ENCODE measurements at places on chromosomes 12 and 14.

- DNase-seq = no peak
- no peak overlapping the region for H3K4me3 ChIP-seq
- H3K27ac ChIP-seq = no peak overlapping the region
- H3K27me3 ChIP-seq = no peaks in the 10 kb centered on the region
- no peaks in the 10 kb centered on the region for H3K36me3 ChIP-seq
- no peaks in the 10 kb centered on the region for H3K4me1 ChIP-seq
Measured at GRCh38 chr12:83763425-83763824, 1076.7 kb downstream of the TMTC2 start.

DNA sequence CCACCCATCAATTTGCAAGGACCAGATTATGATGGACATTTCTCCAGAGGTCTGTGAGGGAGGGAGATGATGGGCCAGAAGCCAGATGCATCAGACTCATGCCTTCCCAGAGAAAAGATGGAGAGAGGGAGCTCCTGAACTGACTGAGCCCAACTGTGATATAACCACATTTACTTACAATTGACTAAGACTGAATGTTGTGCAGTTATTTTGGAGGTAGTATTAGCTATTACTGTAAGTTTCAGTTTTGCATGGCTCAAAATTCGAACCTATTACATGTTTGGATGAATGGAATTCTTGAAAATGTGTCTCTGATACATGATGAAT is 211.1 kb upstream of the SFSWAP start:
- no peak for DNase-seq
- peaks cover 25% of the 10 kb centered on the region for H3K4me1 ChIP-seq
- no peaks in the 10 kb centered on the region for H3K36me3 ChIP-seq
- no peaks in the 10 kb centered on the region for H3K27me3 ChIP-seq
- H3K4me3 ChIP-seq = no peak overlapping the region
- peak overlapping the region; percentile 20 for H3K27ac ChIP-seq

GRCh38 chr12:52402873-52403540 is 3.1 kb downstream of the KRT82 start:
- DNase-seq = no peak
- H3K27me3 ChIP-seq = peaks cover 11% of the 10 kb centered on the region
- no peaks in the 10 kb centered on the region for H3K36me3 ChIP-seq

DNA sequence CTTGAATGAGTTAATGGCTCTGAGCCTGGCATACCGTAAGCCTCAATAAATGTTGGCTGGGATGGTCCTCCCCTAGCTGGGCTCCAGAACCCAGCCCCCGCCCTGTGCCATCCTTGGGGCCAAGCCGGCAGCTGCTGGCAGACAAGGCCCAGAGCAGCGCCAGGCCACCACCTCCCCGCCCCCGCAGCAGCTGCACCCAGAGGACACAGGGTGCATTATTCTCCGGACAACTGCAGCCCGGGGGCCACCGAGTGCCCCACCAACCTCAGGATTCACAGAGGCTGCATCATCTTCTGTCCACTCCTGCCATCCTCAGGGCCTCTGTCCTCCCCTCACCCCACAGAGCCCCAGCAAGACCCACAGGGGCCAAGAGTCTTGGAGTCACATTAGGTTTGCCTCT is 92.7 kb downstream of the NCOR2 start:
- H3K27ac ChIP-seq = no peak overlapping the region
- H3K4me1 ChIP-seq = peaks cover 8% of the 10 kb centered on the region
- H3K4me3 ChIP-seq = no peak overlapping the region
- H3K27me3 ChIP-seq = no peaks in the 10 kb centered on the region
- DNase-seq = no peak

- no peaks in the 10 kb centered on the region for H3K27me3 ChIP-seq
- H3K4me3 ChIP-seq = no peak overlapping the region
- H3K27ac ChIP-seq = no peak overlapping the region
- H3K4me1 ChIP-seq = no peaks in the 10 kb centered on the region
Measured at GRCh38 chr14:94646066-94646465, 33.9 kb downstream of the SERPINA3 start.

DNA sequence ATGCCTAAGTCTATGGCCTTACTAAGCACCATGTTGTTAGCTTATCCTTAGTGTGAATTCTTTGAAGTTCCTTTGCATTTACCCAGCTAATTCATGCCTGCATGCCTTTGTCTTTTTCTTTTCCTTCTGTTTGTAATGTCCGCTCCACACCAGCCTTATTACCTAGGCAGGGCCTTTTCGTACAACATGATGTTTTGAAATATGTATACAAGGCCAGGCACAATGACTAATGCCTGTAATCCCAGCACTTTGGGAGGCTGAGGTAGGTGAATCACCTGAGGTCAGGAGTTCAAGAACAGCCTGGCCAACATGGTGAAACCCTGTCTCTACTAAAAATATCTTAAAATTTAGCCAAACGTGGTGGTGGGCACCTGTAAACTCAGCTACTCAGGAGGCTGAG is 1636.5 kb upstream of the SEL1L start:
- no peaks in the 10 kb centered on the region for H3K27me3 ChIP-seq
- H3K4me3 ChIP-seq = no peak overlapping the region

DNA sequence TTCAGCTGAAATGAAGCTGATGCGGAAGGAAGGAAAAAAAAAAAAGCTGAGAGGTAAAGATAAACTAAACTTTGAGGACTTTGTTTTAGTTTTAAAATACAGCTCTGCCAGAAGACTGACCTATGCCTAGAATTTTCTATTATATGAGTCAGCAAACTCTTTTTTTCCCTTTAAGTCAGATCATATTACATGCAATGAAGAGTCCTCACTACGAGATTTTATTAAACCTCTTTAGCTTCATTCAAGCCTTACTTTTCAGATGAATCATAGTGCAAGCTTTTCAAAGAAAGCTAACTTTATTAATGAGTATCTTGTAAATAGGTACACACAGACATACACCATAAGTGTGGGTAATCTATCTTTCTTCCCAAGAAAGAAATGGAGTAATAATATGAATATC is 57.8 kb upstream of the FSCB start:
- H3K27me3 ChIP-seq = no peaks in the 10 kb centered on the region
- no peak overlapping the region for H3K4me3 ChIP-seq
- DNase-seq = no peak
- no peak overlapping the region for H3K27ac ChIP-seq
- no peaks in the 10 kb centered on the region for H3K36me3 ChIP-seq
- no peaks in the 10 kb centered on the region for H3K4me1 ChIP-seq

- no peaks in the 10 kb centered on the region for H3K27me3 ChIP-seq
- DNase-seq = peak; percentile 94
- H3K36me3 ChIP-seq = no peaks in the 10 kb centered on the region
- peaks cover 100% of the 10 kb centered on the region for H3K4me1 ChIP-seq
- peak overlapping the region; percentile 23 for H3K4me3 ChIP-seq
Measured at GRCh38 chr14:55103005-55103640, 25.9 kb upstream of the LGALS3 start.

DNA sequence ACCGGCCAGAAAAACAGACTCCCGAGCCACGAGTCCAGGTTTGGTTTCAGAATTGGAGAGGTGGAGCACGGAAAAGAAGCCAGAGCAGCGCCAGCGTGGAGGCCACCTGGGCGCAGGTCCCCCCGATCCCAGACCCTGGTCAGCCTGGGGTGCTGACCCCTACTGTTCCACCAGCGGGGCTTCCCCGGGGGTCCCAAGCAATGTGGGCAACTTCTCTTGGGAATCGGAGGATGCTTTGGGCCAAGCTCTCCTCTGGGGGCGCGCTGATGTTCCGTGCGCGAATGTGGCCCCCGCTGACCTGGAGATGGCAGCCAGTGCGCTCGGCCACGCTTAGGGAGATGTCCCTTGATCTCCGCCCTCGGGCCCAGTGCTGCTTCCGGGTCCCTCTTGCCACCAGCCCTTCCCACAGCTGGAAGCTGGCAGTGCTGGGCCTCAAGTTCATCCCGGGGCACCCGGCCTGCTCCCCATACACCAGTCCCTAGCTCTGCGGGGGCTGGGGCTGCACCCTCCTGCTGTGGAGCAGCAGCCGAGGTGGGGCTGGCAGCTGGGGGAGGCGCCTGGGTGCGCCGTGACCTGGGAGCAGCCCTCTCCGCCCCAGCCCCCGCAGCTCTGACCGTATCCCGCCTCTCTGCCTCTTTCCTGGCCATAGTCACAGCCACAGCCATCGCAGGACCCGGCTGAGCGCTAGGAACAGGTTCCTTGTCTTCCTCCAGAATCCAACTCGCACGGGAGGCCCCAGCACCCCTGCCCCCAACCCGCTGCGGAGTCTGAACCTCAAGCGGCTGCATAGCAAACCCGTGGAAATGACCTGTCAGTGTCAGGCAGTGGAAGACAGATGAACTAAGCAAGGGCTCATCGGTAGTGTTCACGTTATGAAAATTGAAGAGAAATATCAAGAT is 91.2 kb downstream of the RCOR1 start:
- H3K36me3 ChIP-seq = peaks cover 9% of the 10 kb centered on the region
- no peak overlapping the region for H3K27ac ChIP-seq
- H3K27me3 ChIP-seq = no peaks in the 10 kb centered on the region
- DNase-seq = no peak
- no peak overlapping the region for H3K4me3 ChIP-seq

DNA sequence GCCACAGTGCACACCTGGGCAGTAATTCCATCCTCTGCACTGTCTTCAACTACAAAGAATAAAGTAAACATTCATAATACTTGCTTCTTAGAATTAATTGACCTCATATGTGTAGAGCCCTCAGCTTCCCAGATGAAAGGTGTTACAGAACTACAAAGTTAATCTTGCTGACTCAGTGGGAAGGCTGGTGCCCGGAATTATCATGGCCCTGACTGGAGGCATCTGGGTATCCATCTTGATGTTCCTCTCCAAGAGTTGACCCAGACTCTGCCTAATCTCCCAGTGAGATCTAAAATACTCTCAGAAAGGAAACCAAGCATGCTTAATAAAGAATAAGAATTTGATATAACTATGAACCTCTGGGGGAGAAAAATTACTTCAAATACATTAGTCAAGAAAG is 147.0 kb upstream of the ARID2 start:
- no peaks in the 10 kb centered on the region for H3K27me3 ChIP-seq
- no peak overlapping the region for H3K4me3 ChIP-seq
- peaks cover 10% of the 10 kb centered on the region for H3K4me1 ChIP-seq
- no peaks in the 10 kb centered on the region for H3K36me3 ChIP-seq

DNA sequence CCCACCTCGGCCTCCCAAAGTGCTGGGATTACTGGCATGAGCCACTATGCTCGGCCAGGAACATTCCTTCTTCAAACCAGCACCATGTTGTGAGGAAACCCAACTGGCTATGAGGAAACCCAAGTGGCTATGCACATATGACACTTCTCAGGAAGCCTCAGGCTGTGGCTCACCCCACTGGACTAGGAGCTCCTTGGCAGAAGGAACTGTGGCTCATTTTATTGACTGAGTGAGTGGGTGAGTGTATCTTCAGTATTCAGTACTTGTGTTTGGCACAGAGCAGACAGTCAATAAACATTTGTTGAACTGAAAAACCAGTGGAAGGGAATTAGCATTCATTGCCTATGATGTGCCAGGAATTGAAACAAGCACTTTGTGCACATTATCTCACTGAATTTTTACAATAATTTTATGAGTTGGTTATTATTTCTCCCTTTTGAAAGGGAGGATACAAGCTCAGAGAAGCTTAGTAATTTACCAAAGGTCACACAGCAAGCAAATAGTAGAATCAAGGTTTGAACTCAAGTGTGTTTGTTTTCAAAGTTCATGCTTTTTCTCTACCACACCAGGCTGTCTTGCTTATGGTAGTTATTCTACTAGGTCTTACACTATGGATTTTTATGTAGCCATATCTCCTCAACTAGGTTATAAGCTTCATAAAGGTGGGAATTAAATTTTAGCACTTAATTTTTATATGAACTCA is 121.6 kb downstream of the VEZT start:
- peaks cover 5% of the 10 kb centered on the region for H3K4me1 ChIP-seq
- H3K27me3 ChIP-seq = no peaks in the 10 kb centered on the region
- H3K36me3 ChIP-seq = no peaks in the 10 kb centered on the region
- DNase-seq = no peak

DNA sequence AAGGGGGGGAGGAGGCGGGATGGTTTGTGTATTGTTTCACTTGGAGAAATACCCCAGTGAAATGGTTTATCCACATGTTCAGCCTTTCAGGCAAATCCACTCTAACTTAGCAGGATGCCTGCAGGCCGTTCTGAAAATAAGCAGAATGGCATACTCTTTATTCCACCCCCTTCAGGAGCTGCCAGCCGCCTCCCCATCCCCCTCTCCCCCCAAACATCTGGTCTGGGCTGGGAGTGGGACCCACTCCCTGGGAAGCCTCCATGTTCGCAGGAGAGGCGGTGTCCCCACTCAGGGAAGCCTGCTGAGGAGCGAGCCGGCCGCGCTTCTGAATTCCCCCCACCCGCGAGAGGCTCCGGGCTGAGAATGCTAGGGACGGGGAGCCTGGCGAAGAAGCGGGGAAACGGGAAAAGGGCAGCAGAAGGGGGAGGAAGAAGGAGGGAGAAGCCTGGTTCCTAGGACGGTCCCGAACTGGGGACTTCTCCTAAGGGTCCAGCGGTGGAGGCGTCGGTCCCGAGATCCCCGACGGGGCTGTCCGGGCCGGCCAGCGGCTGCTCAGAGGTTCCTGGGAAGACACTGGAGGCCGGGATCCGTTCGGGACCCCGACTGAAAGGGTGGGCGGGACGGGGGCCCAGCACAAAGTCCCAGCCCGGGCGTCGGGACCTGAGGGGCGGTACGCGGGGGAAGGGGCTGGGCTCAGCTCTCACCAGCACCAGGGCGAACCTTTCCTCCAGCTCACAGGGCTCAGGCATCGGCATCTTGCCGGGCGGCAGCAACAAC is 666 bp downstream of the FMNL3 start:
- peak; percentile 69 for DNase-seq
- H3K36me3 ChIP-seq = no peaks in the 10 kb centered on the region
- no peaks in the 10 kb centered on the region for H3K27me3 ChIP-seq
- peak overlapping the region; percentile 67 for H3K4me3 ChIP-seq
- H3K4me1 ChIP-seq = peaks cover 35% of the 10 kb centered on the region

DNA sequence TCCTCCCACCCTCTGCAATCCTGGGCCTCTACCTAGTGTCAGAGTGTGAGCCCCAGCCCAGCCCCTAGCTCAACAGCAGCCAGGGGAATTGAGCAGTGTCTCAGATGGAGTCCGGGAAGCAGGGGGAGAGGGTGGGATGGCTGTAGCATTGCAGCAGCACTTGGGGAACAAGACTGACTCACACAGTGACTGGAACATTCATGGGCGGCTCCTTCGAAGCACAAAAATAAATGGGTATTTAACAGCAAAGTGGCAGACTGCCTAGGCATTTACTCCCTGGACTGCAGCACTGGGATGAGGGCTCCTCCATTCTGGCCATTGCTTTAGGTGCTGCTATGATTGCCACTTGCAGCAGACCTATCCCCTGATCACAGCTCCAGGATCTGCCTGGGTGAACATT is 46.0 kb upstream of the STK38L start:
- DNase-seq = no peak
- no peaks in the 10 kb centered on the region for H3K27me3 ChIP-seq
- H3K4me1 ChIP-seq = peaks cover 3% of the 10 kb centered on the region
- H3K27ac ChIP-seq = peak overlapping the region; percentile 38
- H3K36me3 ChIP-seq = no peaks in the 10 kb centered on the region

DNA sequence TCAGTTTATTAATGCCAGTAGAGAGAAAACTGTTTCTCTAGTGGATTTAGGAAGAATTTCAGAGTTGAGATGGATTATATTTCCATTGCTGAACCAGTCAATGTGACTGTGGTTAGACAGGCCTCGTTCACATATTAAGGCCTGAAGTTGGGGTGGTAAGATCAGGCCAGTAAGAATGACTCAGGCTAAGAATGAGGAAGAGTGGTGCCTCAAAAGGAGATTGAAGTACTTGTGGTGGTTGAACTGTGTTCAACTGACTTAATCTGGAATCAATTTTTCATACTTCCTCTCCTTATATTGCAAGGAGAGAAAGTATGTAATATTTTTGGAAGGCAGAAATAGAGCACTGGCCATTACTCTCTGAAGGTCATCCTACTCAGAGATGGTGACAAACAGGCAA is 37.8 kb upstream of the ATF7IP start:
- no peaks in the 10 kb centered on the region for H3K27me3 ChIP-seq
- H3K4me1 ChIP-seq = no peaks in the 10 kb centered on the region
- no peak overlapping the region for H3K4me3 ChIP-seq
- H3K27ac ChIP-seq = no peak overlapping the region
- no peaks in the 10 kb centered on the region for H3K36me3 ChIP-seq

Data from suprapubic skin (tissue), 4 donors.